ENCODE measurements at places on chromosomes 12 and 14. TPM values are rescaled to one million over a fixed set of nuclear protein-coding genes. Genes with fewer than 3 reads are reported as not detected.

Gene SERPINA6
- not detected for total RNA-seq

Gene LRP1
- total RNA-seq: 12.5 TPM

Gene C12orf56
- total RNA-seq: not detected

Gene RPL10L
- not detected for total RNA-seq

Gene MIP
- total RNA-seq: not detected

Gene RFX4
- total RNA-seq: not detected

Gene TRIM9
- 1.8 TPM for total RNA-seq

Gene KLHDC1
- not detected for total RNA-seq

DNA sequence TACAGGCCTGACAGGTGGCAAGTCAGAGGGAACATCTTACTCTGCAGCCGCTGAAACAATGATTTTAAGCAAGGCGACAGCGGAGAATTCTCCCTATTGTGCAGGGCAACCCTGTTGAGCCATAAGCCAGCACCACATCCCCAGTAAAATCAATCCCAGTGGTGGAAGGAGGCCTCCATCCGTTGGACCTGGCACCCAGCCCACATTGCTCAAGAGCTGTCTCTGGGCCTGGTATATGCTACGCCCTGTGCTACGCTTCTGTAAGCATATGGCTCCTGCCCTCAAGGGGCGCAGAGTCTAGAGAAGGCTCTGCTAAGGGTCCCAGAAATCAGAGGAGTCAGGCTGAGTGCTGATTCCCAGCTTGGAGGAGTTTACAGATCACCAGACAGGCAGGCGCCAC lies 265.5 kb downstream of the CACNA1C start:
- no peak for DNase-seq

DNA sequence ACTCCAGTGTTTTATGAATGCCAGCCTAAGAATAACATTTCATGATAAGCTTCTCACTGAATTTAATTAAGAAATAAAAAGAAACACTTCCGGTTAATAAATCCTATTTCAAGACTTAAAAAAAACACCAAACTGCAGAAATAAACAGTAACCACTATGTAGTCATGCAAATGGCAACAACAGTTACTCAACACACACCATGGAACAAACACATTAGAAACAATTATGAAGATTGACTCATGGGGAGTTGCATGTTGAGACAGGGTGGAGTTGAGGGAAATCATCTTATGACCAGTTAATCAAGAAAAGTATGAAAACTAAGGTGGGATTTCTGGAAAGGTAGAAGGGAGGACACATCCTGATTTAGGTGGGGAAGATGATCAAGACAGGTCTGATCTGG lies 52.7 kb downstream of the PLBD1 start:
- no peak for DNase-seq

DNA sequence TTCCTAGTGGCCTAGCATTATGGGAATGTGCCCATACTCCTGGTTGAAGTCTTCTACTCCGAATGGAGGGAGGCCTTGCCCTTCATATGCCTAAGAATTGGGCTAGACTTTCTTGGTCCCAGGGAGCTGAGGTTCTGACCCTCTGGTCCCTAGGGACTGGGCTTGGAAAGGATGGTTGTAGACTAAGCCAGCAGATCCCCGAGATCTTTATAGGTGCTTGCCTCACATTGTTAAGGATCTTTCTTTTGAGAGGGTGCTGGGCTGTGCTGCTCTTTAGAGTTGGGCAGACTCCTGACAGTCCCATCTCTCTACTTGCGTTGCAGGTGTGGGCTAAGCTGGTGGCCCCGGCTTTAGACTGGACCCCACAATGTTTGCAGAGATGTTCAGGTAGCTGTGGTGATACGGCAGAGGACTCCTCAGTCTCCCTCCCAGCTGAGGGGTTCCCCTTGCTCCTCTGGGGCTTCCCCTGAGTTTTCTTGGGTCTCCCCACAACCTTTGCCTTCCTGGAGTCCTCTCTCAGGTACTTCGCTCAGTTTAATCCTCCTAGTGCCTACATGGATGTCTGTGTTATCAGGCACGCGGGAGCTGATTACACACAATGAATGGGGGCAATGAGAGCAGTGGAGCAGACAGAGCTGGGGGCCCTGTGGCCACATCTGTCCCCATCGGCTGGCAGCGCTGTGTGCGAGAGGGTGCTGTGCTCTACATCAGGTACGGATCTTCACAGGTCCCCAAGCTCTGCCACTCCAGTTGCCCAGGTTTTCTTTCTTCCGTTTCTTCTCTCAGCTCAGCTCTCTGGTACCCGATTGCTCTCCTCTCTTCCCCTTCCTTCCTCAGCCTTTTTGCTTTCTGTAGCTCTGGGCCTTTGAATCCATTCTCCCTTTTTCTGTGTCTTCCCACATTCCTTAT lies 1.3 kb downstream of the MBD6 start:
- no peak for DNase-seq

GRCh38 chr12:91216871-91217270 lies 34.3 kb upstream of the DCN start:
- DNase-seq: no peak

GRCh38 chr12:88035907-88036289 lies 6.7 kb upstream of the C12orf50 start:
- DNase-seq: no peak

- DNase-seq: no peak
Observed at GRCh38 chr12:116055895-116056607, 221.4 kb downstream of the MED13L start.

- peak; percentile 91 for DNase-seq
Observed at GRCh38 chr12:26298785-26299621, 103.6 kb downstream of the SSPN start.

- peak; percentile 94 for DNase-seq
Observed at GRCh38 chr14:88613552-88614010, 50.7 kb downstream of the ZC3H14 start.

DNA sequence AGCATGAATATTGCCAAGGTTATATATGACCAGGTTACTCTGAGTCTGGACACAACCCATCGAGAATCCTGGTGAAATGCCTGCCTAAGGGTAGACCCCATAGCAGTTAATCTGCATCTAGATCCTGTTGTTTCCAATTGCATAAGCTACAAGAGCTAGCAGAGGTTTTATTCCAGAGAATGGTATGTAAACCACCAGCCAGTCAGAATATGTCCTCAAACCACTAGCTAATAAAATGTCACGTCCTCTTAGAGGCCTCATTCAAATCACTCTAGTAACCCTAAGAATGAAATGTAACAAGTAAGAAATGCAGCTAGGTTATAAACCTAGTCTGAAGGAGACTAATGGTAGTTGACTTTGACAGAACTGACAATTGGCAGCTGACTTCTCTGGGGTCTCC lies 9.0 kb upstream of the YLPM1 start:
- DNase-seq: no peak

DNA sequence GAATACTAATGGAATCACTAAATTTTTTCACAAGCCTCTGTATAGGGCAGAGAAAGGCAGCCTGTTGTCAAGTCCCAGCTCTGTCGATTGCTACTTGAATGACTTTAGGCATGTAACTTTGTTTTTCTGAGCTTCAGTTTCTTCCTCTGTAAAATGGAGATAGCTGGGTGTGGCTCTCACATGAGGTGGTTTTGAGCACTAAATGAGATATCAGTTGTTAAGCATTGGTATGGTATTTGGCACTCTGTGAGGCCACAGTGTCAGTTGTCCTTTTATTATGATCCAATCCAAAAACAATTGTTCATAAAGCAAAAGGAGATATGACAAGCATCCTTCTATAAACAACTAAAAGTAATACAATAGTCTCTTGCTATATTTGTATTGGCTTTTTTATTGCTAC lies 120.6 kb downstream of the DUSP6 start:
- no peak for DNase-seq

DNA sequence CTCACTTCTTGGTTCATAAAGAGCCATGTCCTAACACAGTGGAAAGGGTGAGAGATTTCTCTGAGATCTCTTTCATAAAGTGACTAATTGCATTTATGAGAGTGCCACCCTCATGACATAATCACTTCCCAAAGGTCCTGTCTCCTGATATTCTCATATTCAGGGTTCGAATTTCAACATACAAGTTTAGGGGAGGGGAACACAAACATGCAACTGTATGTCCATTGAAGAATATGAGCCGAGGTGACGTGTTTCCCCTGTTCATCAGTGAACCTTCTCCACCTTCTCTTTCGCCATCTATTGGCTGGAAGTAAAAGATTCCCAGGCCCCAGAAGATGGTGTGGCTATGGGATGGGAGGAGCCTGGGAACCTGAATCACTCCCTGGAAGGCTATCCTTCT lies 354.2 kb upstream of the ATP2B1 start:
- peak; percentile 68 for DNase-seq

DNA sequence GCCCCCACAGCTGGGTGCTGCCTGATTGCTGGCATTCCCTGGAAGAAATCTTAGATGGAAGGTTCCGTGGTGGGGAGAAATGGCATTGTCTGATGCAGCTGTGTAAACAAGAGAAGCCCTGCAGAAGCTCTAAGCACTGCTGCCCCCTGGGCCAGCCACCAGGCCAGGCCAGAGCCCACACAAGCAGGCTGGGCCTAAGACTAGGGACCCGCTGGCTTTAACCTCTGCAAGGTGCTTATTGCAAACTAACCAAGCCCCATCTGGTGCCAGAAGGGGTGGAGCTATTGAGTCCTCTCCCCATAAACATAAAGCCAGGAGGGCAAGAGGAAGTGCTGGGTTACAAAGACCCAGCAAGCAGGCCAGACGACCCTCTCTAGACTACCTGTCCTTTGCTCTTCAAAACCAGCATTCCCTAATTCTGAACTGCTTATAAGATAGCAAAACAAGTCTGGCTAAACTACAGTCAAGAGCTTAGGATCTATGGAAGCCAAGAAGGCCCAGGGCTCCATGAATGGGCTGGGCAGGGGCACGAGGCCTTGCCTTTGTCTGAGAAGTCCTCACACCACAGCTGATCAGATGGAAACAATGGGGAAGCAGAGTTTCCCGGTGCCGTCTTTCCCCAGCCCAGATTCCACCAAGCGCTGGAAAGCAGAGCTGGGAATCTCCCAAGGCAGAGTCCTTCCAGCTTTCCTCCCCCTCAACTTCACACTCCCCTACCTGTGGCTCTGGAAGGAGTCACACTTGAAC lies 28.8 kb downstream of the P2RX4 start:
- no peak for DNase-seq

- no peak for DNase-seq
Observed at GRCh38 chr12:54522243-54522642, 24.7 kb downstream of the NCKAP1L start.

DNA sequence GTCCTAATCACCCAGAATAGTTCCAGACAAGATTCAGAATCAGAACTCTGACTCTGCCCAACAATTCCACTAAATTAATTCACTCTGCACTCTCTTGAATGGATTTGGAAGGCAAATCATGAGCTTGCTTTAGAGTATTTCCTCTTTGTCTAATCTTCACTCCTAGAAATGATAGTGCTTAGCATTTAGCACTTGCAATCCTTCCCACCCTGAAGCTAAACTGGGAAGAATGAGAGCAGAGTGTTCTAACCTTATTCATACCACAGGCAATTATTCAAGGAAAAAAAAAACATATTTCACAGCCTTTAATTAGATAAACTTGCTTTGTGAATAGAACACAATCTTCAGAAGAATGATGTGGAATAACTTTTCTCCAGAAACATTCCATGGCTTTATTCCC lies 264.6 kb downstream of the PAWR start:
- DNase-seq: no peak

- DNase-seq: no peak
Observed at GRCh38 chr12:24562771-24563431, 386.0 kb downstream of the BCAT1 start.

- DNase-seq: no peak
Observed at GRCh38 chr12:131425112-131426075, 285.5 kb upstream of the SFSWAP start.

- DNase-seq: no peak
Observed at GRCh38 chr12:57160741-57161140, 13.3 kb upstream of the LRP1-AS start.

DNA sequence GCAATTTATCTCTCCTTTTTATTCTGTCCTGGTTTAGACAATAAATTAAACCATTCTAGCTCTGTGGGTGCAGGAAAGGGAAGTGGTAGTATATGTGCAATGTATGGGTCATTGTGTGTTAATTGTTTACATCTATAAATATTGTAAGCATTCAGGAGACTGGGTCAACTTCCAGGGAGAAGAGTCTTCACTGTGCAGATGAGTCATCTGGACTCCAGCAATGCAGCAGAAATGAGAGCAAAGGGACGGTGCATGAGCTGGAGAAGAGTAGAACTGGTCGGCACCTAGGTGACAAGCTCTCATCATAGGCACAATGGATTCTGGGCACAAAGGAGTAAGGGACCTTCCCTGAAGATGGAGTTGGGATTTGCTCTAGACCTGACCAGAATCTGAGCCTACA lies 211.1 kb upstream of the DAAM1 start:
- DNase-seq: peak; percentile 18

DNA sequence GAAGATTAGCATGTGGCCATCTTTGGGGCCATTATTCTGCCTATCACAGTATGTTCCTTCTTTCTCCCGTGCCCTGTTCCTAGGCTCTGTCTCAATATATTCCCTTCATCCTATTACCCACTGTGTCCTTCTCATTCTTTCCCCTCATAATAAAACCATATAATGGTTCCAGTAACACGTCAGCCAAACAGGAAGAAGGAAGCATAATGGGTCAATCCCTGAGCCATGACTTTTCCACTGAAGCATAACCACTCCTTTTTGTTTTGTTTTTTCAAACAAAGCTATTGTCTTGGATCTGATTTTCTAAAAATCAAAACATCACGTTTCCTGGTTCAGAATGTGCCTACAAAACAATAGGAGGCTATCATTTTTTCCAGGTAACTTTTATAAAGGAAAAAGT lies 21.3 kb upstream of the RHOJ start:
- DNase-seq: no peak

GRCh38 chr12:48903982-48904411 lies 21.3 kb downstream of the FKBP11 start:
- DNase-seq: peak; percentile 63
